ENCODE measurements at places on chromosomes 5 and 9.

DNA sequence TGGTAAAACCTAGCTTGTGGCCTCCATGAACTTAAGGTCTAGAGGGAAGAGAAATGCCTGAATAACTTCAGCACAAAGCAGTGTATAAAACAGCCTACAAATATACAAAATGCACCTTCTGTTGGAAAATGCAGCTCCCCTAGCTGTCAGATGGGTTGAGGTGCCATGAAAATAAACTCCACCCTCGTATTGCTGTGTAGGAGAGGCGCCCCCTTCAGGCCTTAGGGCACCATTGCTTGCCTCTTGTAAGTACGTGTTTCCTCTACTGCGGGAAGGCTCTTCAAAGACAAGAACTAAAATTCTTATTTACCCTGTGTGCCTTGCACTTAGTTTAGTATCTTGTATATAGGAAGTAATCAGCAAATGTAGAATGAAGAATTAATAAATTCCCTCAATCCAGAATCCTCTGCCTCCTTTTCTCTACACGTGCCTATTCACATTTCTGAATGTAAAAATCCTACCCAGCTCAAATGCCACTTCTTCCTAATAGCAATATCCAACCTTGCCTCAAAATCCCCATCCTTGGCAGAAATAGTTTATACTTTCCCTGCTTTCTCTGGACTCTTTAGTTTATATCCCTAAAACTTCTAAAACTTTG is 393.7 kb upstream of the PDE4D start:
- no peak for DNase-seq

DNA sequence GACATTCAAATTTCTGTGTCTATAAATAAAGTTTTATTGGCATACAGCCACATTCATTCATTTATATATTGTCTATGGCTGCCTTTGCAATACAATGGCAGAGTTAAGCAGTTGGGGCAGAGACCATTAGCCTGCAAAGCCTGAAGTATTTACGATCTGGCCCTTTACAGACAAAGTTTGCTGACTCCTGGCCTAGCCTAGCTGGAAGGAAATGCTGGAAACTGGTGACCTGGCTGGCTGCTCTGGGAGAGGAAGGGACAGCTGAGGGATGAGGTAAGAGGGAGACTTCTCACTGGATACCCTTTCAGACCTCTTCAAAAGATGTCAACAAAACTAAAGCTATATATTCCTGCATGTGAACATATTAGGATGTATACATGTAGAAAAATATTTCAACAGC is 66.0 kb upstream of the PPARGC1B start:
- DNase-seq: no peak

- no peak for DNase-seq
Measured at GRCh38 chr5:133691448-133691847, 79.1 kb upstream of the FSTL4 start.

- no peak for DNase-seq
Measured at GRCh38 chr5:168654211-168654721, 75.1 kb upstream of the PANK3 start.

- DNase-seq: no peak
Measured at GRCh38 chr5:6633469-6634245, 417 bp downstream of the SRD5A1 start.

DNA sequence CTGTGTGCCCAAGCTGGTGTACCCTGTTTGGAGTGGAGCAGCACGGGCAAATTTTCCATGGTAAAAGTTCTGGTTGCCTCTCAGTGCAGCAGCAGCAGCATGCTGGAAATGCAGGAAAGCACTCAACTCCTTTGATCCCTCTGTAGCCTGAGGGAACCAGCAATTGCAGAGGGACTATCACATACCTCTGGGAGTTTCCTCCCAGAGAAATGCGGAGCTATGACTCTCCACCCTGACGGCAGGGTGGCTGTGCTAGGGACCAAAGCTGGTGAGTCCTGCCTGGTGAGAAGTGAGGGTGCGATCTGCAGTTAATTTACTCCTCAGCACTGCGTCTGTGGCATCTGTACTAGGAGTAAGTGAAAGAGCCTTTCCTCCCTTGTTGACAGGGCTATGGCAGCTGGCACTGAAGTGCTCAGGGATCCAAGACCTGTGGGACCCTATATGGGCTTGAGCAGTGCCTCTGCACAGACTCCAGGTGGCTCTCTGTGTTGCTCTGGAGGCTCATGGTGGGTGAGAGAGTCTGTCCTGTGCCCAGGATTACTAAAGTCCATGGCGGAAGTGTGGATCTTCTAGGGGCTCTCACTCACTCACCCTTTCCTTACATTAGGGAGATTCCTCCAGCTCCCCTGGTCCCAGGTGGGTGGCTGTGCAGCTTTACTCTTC is 601.2 kb upstream of the TYRP1 start:
- DNase-seq: no peak

DNA sequence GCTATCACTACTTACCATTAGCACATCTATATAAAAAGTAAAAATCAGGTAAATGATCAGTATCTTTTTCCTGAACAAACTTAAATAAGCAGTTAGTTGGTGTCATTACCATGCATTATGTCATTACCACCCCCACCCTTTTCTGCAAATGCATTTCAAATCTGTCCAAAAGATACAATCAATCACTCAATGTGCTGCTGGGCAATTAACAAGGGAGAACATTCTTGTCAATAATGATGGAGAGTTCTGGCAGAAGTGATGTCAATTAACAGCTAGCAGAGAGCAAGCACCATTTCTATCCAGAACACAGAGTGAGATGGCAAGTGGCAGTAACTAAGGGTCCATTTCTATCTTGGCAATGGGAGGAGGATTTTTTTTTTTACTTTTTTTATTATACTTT is 3.5 kb upstream of the PDE4D start:
- no peak for DNase-seq

GRCh38 chr5:160657068-160657507 is 194.9 kb downstream of the ATP10B start:
- DNase-seq: no peak

DNA sequence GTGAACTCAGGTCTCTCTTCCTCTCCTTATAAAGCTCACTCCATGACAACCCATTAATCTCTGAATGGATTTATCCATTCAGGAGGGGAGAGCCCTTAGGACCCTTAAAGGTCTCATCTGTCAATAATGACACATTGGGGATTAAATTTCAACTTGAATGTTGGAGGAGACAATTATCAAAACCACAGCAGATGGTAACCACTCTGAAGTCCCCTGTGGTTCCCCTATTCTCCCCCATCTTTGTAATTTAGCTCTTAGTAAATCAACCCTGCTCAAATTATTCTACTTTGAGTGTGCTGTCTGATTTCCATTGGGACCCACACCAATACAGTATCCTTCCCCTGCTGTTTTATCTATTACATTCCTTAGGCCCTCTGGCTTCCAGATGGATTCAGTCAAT is 72.0 kb upstream of the RAI14 start:
- DNase-seq: no peak

- no peak for DNase-seq
Measured at GRCh38 chr5:168073991-168074800, 217.2 kb upstream of the WWC1 start.

- DNase-seq: no peak
Measured at GRCh38 chr5:169142264-169142970, 158.5 kb downstream of the SLIT3 start.

GRCh38 chr9:96567203-96567700 is 52.4 kb downstream of the CDC14B start:
- no peak for DNase-seq

GRCh38 chr9:137305060-137305797 is 3.2 kb upstream of the NRARP start:
- DNase-seq: peak; percentile 56

DNA sequence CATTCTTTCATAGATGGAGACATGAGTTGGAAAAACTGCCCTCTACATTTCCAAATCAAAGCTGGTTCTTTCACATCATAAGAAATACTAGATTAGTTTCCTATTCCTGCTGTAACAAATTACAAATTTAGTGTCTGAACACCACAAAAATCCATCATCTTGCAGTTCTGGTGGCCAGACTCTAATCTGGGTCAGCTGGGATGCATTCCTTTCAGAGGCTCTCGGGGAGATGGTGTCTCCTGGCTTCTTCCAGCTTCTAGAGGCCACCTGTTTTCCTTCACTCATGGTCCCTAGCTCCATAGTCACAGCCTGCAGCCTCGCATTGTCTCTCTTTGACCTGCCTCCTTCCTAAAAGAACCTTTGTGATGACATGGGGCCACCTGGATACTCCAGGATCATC is 65.2 kb downstream of the RETREG1 start:
- no peak for DNase-seq

DNA sequence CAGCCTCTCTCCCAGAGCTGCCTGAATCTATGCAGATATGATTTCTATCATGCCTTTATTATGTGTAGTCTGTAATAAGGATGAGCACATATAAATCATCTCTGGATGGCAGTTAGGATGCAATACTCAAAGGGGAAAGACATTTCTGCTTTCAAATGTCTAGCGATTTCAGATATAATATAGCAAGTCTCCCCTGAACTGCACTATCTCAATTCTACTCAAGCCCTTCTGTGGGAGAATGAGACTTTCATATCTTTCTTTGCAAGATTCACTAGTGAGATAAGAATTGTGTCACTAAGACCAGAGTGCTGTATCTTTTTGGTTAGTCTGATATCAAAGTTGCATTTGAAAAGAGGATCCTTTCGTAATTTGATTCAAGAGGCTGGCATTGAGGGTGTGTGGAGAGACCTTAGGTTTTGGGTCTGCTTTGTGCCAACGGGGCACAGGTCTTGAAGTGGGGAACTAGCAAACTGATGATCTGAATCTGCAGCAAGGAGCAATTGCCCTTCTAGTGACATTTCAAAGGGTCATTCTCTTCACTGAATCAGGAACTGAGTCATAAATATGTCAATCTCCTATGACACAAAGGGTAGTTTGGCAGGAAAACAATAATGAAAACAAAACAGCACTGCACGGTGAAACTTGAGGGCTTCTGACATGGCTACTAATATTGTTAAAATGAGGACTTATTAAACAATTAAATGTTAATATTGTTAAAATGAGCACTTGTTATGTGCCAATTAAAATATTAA is 305.5 kb upstream of the CLINT1 start:
- DNase-seq: no peak

- no peak for DNase-seq
Measured at GRCh38 chr5:16450163-16450562, 15.4 kb downstream of the ZNF622 start.

DNA sequence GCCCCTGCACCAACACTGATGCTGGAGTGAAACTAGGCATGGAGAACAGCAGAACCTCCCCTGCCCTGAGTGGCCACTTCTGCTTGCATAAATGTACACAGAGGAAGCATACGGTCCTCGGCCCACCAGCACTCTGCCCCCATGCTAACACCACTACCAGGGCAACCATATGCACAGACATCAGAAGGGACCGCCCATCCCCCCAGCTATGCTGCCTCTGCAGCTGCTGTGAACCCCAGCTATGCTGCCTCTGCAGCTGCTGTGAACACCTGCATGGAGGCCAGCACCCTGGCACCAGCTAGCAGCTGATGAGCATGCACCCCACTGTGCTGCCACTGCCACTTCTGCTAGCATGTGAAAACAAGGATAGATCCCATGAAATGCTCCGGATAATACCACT is 250.3 kb downstream of the TUSC1 start:
- DNase-seq: no peak

Data from stimulated activated CD4-positive, alpha-beta T cell treated with anti-CD3 and anti-CD28 coated beads, Interleukin-12 subunit alpha, Interleukin-12 subunit beta, amount 100 ng/mL, for 48 hours (primary cell).